ENCODE measurements at places on chromosomes 11 and 22. TPM values are rescaled to one million over a fixed set of nuclear protein-coding genes. Genes with fewer than 3 reads are reported as not detected.
A peak's percentile ranks its signal among the peaks of the same experiment; 100 is the strongest.

The APOBEC3C gene
- 0.71 TPM for total RNA-seq

The VSIG10L2 gene
- not detected for total RNA-seq

The TUB gene
- total RNA-seq, result 2.8 TPM

GRCh38 chr11:13861411-13861810 is 101.1 kb upstream of the SPON1 start:
- H3K27me3 ChIP-seq, result no peaks in the 10 kb centered on the region
- no peak for DNase-seq
- no peaks in the 10 kb centered on the region for H3K4me1 ChIP-seq
- no peak overlapping the region for H3K4me3 ChIP-seq
- no peak overlapping the region for H3K27ac ChIP-seq

- H3K27me3 ChIP-seq, result no peaks in the 10 kb centered on the region
- DNase-seq, result no peak
- H3K36me3 ChIP-seq, result peaks cover 4% of the 10 kb centered on the region
Observed at GRCh38 chr11:128058580-128059208, 528.7 kb downstream of the ETS1 start.

DNA sequence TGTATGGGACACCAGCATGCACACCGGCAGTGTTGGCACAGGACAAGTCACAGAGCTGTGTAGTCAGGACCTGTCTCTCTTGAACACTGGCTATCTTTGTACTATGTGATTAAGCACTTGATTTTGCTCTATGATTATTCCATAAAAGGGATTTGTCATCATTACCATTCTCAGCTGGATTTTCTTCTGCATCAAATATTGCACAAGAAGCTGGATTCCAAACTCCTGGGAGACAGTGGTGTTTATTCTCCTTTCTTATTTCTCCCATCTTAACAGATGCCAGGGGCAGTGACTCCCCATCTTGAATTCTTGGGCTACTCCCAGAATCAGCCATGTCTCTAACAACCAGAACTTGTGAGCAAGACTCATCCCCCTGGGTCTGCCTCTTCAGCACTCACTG is 62.5 kb upstream of the GNAZ start:
- H3K36me3 ChIP-seq, result no peaks in the 10 kb centered on the region
- no peak overlapping the region for H3K4me3 ChIP-seq
- DNase-seq, result no peak
- H3K27ac ChIP-seq, result no peak overlapping the region
- H3K4me1 ChIP-seq, result peaks cover 3% of the 10 kb centered on the region
- no peaks in the 10 kb centered on the region for H3K27me3 ChIP-seq

DNA sequence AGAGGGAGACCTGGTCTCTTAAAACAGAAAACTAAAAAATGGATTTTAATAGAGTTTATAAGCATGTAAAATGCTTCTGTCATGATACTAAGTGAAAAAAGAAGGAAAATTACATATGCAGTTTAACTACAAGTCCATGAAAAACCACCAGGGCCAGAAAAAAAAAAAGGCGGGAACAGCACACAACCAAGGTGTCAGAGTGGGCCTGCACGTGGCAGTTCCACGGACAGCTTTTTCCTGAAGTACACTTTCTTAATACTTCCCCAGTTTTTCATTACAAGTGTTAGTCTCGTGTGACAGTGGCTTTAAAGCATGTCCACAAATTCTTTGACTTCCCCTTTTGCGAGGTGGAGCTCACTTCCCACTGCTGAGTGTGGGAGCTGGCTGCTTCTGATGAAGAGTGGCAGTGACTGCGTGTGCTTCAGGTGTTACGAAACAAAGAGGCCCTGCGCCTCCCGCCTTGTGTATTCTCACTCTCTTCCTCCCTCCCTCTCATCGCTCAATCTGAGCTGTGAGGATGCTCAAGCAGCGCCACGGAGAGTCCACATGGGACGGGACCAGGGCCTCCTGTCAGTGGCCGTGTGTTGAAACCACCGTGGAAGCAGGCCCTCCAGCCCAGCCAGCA is 16.4 kb downstream of the PPM1F start:
- H3K4me1 ChIP-seq, result peaks cover 44% of the 10 kb centered on the region
- no peaks in the 10 kb centered on the region for H3K36me3 ChIP-seq
- DNase-seq, result no peak
- H3K4me3 ChIP-seq, result peak overlapping the region; percentile 61
- peak overlapping the region; percentile 88 for H3K27ac ChIP-seq

GRCh38 chr11:36141196-36141953 is 147.8 kb downstream of the COMMD9 start:
- H3K4me3 ChIP-seq, result peak overlapping the region; percentile 26
- no peaks in the 10 kb centered on the region for H3K36me3 ChIP-seq
- peak overlapping the region; percentile 70 for H3K27ac ChIP-seq
- peaks cover 35% of the 10 kb centered on the region for H3K4me1 ChIP-seq
- no peak for DNase-seq
- H3K27me3 ChIP-seq, result no peaks in the 10 kb centered on the region

DNA sequence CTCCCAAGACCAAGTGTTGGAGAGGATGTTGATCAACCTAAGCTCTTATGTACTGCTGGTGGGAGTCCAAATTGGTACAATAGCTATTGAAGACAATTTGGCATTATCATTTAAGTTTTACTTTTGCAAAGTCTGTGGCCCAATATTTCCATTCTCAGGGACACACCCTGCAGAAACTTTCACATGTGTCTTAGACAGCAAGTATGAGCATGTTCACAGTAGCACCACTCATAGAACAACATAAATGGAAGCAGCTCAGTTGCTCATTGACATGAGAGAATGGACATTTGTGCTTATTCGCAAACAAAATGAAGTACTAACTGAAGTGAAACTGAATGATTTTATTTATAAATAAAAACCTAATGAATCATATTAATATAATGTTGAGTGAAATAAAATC is 135.5 kb downstream of the NOX4 start:
- no peaks in the 10 kb centered on the region for H3K36me3 ChIP-seq
- no peak overlapping the region for H3K4me3 ChIP-seq
- no peak overlapping the region for H3K27ac ChIP-seq

DNA sequence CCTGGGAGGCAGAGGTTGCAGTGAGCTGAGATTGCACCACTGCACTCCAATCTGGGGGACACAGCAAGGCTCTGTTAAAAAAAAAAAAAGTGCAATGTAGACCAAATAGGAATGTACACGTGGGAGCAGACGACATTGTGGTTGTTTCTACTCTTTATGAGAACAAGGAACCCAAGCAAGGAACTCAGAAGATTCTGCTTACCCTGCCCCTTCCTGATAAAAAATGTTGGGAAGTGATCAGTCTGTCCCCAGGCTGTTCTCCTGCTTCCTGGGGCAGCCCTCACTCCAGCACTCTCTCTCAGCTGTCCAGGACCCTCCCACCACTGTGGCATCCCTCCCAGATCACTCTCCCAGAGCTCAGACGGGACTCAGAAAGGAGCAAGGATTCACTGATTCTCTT is 31.8 kb downstream of the SLCO2B1 start:
- H3K36me3 ChIP-seq, result no peaks in the 10 kb centered on the region
- no peak overlapping the region for H3K27ac ChIP-seq
- H3K27me3 ChIP-seq, result peaks cover 6% of the 10 kb centered on the region
- H3K4me3 ChIP-seq, result no peak overlapping the region
- peaks cover 21% of the 10 kb centered on the region for H3K4me1 ChIP-seq

GRCh38 chr22:48227341-48228018 is 1465.0 kb downstream of the TBC1D22A start:
- no peak overlapping the region for H3K27ac ChIP-seq
- no peak overlapping the region for H3K4me3 ChIP-seq
- H3K27me3 ChIP-seq, result peaks cover 4% of the 10 kb centered on the region
- DNase-seq, result no peak
- peaks cover 8% of the 10 kb centered on the region for H3K36me3 ChIP-seq

- no peaks in the 10 kb centered on the region for H3K36me3 ChIP-seq
- H3K27ac ChIP-seq, result no peak overlapping the region
- peak overlapping the region; percentile 67 for H3K4me3 ChIP-seq
- DNase-seq, result peak; percentile 78
Observed at GRCh38 chr11:69704508-69705253, 859 bp upstream of the FGF19 start.

Measured in glutamatergic neuron (in vitro differentiated cells).